ENCODE measurements at places on chromosomes 5 and 9.

- DNase-seq, result no peak
Observed at GRCh38 chr9:121735065-121735792, 83.8 kb downstream of the DAB2IP start.

DNA sequence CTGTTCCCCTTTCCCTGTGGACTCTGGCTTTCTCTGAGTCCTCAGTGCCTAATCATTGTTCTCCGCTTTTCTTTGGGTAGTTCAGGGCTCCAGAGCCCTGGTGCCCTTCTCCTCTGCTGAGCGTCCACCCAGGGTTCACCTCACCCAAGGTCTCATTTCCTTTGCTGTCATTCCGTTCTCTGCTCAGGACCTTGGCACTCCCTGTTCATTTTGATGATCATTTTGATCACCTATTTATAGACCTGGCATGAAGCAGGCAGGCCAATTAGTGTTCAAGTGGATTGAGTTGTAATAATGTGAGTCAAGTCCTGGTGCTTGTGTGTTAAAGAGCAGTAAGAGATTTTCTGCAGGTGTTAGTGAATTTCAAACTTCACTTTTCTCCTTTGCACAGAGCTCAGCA lies 3.6 kb downstream of the TRIO start:
- no peak for DNase-seq

DNA sequence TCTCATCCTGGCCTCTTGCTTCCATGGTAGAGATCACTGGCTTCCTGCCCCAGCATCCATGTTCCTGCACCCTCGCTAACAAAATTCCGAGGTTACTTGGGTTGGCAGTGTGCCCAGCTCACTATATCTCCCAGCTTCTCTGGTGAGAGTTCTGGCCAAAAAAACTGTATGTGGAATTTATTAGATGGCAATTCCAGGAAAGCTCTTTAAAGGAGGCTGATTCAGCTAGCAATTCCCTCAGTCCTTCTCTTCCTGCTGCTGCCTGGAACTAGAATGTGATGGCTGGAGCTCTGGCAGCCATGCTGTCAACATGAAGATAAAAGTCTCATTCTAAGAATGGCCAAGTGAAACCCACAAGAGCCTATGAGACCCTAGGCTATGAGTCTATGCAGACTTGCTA lies 88.8 kb downstream of the SECISBP2 start:
- DNase-seq, result no peak

- DNase-seq, result no peak
Observed at GRCh38 chr5:65125591-65126541, 355.9 kb downstream of the ADAMTS6 start.

GRCh38 chr5:83503662-83504061 lies 32.1 kb downstream of the VCAN start:
- no peak for DNase-seq

GRCh38 chr5:58156361-58156760 lies 303.5 kb downstream of the PLK2 start:
- no peak for DNase-seq

DNA sequence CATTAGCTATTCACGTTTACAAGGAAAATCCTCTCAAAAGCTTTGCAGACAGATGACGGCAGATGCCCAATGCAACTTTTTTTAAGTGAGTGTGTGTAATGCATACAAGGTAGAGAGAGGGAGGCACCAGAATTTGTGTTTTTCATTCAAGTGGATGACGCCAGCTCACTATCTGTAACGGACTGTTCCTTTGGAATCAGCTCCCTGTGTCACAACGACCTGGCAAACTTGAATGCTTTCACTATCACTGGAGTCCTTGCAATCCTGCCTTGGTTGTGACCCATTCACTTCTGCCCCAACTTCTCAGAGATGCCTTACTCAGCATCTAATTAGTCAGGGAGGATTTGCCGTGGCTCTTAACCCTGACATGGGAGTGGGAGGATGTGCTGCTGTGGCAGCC lies 148.5 kb downstream of the BNC2 start:
- DNase-seq, result no peak

DNA sequence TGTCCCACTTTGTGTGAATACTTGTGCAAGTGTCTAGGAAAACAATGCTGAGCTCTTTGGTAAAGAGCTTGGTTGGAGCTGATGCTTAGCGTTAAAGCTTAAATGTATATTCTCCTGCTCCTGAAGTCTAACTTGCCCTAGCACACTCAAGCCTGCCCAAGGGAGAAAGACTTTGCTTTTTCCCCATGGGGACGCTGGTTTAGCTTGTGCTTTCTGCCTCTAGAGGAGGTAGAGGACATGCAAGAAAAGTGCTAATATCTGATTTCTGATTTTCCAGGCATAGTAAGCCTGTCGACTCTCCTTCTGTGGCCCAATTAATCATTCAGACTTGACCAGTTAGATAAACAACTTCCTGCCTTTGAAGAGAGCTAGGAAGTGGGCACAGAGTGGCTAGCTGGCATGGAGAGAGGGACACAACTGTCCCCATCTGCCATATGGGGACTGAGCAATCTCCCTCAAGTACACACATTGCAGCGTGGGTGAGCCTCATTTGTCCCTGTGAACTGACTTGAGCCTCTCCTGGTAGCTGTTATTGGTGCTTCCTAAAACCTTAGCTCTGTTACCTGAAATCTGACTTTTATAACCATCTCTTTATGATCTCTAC lies 348.4 kb downstream of the BRINP1 start:
- no peak for DNase-seq

DNA sequence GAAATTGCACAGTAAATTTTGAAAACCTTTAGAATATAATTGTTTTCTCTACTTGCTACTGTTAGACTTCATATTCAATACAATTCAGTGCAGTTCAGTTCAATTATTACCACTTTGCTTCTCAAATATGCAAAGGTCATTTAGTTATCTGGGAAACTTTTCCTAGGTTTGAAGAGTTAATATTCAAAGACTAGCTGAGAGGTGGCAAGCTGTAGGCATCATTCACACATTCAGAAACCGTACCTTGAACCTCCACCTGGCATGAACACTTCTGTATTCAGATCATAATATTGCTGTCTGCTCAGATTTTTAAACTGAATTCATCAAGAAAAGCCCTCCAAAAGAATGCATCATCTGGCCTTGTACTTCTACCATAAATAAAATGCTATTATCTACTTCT lies 162.1 kb upstream of the PCSK5 start:
- no peak for DNase-seq

- DNase-seq, result no peak
Observed at GRCh38 chr5:67459253-67459652, 262.7 kb upstream of the CD180 start.

DNA sequence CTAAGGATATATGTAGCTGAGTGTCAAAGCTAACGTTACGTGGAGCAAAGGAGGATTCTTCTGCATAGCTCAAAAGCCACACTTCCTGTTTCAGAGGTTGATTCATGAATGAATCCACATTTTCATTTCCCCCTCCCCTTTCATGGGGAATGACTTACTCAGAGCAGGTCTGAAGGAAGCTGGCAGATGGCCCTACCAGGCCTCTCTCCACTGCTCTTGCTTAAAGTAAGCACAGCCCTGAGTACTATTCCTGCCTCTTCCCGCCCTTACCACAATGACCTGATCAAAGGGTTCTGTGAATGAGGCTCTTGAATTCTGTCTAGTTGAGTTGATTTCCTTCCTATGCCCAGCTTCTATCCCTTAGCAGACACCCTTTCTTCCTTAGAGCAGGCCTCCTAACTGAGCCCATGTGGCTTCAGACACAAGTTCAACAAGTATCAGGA lies 6.3 kb downstream of the IGIP start:
- DNase-seq, result no peak

- peak; percentile 54 for DNase-seq
Observed at GRCh38 chr5:759111-759751, 25.3 kb downstream of the ZDHHC11B start.

- no peak for DNase-seq
Observed at GRCh38 chr5:36373527-36374086, 71.9 kb upstream of the RANBP3L start.

DNA sequence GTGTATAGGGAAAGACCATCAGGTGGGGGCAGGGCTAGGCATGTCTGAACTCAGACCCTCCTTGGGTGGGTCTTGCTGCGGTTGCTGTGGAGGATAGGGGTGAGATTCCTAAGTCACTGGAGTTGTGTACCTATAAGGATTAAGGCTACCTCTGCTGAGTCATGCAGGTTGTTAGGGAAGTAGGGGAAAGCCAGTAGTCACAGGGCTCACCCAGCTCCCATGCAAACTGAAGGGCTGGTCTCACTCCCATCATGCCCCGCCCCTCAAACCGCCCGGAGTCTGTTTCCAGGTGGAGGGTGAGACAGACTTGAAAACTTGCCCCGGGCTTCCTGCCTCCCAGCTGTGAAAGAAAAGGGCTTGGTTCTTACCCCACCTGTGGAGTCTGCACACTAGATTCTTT lies 161.8 kb downstream of the CAVIN4 start:
- DNase-seq, result no peak

DNA sequence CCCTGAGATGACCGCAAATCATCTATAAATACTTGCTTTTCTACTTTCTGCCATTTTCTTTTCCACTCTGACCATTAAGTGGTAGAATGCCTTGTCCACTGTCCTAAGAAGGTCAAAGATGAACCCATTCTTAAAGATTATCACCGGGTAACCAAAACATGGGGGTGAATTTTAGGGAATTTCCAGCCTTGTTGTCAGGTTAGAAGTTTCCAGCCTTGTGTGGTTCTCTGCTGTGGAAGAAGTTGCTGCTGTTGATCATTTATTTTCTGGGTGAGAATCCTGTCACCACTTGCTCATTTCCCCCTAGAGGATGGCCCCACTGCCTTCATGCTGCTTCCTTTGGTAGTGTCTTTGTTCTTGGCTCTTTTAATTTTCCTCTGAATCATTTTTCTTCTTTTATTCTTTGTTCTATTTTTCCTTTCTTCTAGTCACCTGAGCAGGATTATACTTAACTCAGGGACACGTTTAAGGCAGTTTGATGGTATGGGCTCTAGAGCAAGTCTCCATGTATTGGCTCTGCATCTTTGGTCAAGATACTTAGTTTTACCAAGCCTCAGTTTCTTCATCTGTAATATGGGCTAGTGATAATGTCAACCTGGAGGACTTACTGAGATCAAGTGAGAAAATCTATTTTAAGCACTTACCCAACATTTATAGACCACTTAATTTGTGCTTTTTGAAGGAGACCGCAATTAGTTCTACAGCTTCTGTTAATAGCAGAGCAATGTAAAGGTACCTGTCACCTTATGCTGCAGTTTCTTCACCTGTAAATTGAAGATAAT lies 266.2 kb downstream of the ARHGAP26 start:
- no peak for DNase-seq

- peak; percentile 22 for DNase-seq
Observed at GRCh38 chr9:133534346-133535291, at the start of gene ADAMTSL2. TSS of gene ADAMTSL2 (plus strand) at chr9:133534704. CDS start at chr9:133536713, 2,009 bp downstream.

DNA sequence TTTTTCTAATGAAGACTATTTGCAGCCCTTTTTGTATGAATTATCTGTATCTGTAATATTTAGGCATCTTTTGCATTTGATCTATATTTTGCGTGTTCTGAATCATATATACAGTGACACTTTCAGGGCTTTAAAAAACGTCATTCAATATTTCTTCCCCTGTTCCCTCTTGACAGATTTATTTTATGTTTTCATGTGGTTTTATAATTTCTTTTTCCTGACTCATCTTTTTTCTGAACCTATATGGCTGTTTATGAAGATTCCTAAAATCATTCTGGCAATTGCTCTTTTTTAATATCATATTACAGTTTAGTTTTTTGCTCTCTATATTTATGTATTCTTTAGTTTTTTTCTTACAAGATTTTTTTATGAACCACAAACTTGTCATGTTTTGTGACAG lies 67.6 kb downstream of the SMARCA2 start:
- no peak for DNase-seq

GRCh38 chr5:81393783-81394718 lies at the start of gene ACOT12:
TSS of gene ACOT12 (minus strand) at chr5:81394134. CDS start at chr5:81394114, 20 bp downstream.
- DNase-seq, result no peak

DNA sequence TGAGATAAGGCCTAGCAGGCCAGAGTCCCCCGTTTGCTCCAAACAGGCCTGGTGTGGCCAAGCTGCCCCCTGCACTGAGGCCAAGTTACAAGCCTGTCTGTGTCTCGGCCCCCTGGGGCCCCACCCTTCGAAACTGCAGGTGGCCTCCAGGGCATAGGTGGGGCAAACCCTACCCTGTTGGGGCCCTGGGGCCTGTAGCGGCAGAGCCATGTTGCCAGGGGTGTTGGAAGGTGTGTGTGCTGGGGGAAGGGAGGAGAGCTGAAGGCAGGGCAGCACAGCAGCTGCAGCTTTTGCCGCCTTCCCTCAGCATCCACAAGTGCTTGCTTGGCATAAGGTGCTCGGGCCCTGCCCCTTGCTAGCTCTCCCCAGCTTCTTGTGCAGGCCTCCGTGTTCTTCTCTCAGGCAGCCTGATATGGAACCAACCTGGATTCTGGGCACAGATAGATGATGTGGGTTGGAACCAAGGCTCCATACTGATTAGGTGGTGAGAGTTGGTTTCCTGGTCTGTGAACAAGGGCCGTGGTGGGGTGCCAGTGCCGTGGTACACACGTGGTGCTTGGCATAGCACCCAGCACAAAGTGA lies 12.7 kb downstream of the IRF1 start:
- DNase-seq, result no peak

- DNase-seq, result no peak
Observed at GRCh38 chr9:109115931-109116526, 3.7 kb downstream of the TMEM245 start.

DNA sequence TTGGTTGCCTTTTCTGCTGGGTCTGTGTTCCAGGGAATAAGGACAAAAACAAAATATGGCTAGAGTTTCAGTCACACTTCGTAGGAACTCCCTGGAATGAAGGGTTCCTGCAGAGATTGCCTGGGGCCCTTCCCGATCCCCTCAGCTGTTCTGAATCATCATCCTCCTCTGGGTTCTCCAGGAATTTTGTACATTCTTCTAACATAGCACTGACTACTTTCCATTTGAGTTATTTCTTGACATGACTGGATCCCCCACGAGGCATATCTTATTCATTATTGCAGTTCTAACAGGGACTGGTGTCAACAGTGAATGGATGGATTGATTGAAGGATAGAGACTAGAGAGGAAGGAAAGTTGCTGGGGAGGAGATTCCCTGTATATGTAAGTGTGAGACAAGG lies 49.2 kb upstream of the TNC start:
- DNase-seq, result no peak

DNA sequence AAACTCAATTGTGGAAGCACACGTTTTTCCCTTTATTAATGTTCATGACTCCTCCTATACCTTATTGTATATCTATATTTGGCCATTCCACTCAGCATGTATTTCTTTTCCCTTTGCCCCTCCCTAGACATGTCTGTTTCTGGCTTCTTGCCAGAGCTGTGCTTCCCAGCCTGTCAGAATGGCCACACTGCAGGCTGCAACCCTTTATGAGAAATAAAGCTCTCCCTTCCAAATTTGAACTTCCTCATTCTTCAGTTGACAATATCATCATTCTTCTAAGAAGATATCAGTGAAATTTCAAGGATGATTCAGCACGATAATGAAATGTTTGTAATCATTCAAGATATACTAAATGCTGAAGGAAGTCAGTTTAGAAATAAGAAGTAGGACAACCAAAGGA lies 107.6 kb upstream of the PRSS3 start:
- no peak for DNase-seq

GRCh38 chr5:177043114-177043513 lies 20.6 kb downstream of the ZNF346 start:
- DNase-seq, result no peak
